ENCODE measurements at places on chromosomes 11 and 22.

DNA sequence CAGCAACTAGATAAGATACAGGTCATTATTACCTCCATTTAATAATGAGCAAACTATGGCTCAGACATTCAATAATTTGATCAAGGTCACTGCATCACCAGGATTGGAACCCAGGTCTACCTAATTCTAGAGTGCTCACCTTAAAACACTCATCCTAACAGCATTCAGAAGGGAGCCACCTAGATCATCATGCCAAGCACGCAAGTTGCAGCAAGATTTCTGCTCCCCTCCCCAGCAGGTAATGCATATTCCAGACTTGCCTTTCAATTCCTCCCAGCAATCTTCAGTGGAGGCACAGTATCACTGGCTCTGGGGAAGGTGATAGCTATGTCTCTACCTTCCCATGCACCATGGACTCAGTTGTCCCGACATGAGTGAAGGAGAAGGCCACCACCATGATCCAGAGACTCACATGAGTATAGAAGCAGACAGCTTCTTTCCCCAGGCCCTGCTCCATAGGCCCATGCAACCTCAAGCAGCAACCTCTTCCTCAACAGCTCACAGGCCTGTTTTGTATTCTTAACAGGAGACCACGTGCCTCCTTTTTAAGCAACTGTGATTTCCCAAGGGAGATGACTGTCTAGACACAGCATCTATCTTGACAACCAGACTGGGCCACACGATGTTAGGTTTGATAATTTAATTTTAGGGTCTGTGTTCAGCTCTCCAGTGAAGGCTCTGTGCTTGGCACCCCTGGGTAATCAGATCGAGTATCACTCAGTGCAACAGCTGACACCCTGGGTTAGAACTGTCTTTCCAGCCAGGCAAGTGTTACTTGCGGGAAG, 36.4 kb downstream of the RAB30 start:
- no peak for DNase-seq

- DNase-seq, result no peak
Observed at GRCh38 chr22:40324468-40325305, 21.6 kb upstream of the ADSL start.

DNA sequence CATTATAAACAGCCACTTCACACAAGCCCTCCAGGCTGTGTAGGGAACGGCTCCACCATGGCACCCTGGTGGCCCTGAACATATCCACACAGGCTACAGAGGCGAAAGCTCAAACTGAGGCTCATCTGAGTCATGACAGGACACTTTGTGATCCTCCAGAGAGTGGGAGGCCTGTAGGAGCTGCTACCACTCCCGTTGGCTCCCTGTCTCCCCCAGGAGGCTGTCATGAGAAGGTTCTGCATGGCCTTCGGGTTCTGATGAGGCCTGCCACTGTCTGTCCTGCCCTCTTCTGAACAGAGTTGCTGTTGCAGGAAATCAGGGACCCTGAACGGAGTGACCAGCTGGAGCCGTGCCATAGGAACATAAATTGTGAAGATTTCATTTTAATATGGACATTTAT, 23.8 kb upstream of the ALDH3B2 start:
- no peak for DNase-seq

DNA sequence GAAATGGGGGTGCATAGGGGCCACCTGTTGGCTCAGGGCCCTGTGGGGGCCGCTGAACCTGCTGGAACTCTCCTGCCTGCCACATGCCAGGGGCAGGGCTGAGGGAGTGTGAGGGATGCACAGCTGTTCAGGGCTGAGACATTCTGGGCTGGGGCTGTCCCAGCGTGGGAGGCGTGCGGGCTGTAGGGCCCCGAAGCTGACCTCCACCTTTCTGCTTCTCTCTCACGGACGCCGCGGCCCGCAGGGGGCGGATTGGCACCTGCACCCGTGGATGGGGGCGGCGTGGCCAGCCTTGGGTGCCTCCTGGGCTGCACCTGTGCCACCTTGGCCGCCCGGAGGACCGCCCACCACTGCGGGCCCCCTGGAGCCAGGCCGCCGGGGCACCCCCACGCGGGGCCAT, 4.1 kb downstream of the CCDC188 start:
- DNase-seq, result no peak

- DNase-seq, result no peak
Observed at GRCh38 chr11:126511475-126512115, 156.1 kb downstream of the ST3GAL4 start.

DNA sequence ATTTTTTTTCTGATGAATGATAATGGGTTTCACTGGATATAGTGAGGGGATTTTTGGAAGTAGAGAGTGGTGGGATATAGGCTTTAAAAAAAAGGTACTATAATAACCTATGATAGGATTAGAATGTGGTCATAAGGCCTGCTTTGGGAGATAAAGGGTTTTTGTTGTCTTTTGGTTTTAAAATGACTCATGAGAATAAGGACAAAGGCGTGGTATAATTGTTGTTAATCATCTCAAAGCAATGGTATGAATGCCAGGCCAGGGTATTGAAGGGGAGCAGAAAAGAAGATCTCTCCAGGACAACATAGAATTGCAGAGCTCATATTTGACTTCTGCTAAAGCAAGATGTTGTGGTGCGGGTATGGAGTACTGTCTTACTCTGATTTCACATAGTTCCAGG, 579.4 kb downstream of the JRKL start:
- DNase-seq, result no peak

GRCh38 chr11:6571434-6572008, 31.9 kb downstream of the RRP8 start:
- no peak for DNase-seq

DNA sequence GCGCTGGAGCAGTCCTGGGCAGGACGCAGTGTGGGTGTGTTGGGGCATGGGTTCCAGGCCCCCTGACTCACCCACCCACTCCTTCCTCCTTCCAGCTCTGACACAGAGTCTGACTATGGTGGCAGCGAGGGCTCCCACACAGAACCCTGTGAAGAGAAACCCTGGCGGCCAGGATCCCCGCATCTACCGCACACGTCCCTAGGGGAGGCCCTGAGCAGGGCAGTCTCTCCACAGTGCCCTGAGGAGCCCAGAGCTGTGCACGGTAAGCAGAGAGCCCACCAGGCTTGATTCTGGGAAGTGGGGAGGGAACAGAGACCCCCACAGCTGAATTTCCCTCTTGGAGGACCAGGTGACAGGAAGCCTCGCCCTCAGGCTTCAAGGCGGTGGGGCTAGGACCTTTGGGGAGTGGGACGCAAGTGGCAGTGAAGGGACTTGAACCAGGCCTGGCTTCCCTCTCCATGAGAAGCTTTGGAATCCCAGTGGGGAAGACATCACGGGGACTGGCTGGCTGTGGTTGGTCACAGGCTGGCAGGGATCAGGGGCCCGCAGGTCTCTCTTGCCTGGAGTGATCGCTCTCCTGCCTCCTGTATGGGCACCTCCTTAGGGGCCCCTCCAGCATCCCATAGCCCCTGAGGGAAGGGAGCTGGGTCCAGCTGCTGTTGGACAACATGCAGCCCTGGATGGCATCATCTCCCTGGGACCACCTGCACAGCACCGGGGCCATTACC, 96.4 kb upstream of the PARVA start:
- DNase-seq, result no peak

GRCh38 chr11:62103141-62103540, 20.7 kb upstream of the INCENP start:
- DNase-seq, result no peak

DNA sequence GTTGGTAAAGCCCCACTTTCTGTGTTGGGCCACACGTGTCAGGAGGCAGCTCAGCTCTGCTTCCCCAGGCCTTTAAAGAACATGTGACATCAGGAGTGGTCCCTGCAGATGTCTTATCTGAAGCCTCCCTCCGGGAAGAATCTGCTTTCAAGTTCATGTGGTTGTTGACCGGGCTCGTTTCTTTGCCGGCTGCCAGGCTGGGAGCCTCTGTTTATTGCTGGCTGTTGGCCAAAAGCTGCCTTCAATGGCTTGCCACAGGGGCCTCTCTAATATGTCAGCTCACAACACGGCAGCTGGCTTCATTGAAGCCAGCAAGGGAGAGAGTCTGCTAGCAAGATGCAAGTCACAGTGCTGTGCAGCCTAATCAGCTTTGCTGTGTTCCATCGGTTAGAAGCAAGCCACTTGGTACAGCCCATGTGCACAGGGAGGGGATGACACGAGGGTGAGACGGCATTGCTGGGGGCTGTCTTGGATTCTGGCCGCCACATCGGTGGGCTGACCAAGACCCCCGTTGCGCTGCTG, 14.6 kb downstream of the MRGPRF start:
- peak; percentile 27 for DNase-seq

DNA sequence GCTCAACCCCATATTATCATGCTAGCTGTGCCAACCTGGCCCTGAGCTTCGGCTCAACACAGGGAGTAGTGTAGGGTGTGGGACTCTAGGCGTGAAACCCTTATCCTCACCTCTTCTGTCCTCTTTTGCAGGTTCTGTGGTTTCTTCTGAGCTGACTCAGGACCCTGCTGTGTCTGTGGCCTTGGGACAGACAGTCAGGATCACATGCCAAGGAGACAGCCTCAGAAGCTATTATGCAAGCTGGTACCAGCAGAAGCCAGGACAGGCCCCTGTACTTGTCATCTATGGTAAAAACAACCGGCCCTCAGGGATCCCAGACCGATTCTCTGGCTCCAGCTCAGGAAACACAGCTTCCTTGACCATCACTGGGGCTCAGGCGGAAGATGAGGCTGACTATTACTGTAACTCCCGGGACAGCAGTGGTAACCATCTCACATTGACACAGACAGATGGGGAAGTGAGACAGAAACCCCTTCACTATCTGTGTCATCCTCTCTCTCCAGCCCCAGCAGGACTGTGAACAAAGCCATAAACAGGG, 76.4 kb downstream of the GGTLC2 start:
- no peak for DNase-seq

DNA sequence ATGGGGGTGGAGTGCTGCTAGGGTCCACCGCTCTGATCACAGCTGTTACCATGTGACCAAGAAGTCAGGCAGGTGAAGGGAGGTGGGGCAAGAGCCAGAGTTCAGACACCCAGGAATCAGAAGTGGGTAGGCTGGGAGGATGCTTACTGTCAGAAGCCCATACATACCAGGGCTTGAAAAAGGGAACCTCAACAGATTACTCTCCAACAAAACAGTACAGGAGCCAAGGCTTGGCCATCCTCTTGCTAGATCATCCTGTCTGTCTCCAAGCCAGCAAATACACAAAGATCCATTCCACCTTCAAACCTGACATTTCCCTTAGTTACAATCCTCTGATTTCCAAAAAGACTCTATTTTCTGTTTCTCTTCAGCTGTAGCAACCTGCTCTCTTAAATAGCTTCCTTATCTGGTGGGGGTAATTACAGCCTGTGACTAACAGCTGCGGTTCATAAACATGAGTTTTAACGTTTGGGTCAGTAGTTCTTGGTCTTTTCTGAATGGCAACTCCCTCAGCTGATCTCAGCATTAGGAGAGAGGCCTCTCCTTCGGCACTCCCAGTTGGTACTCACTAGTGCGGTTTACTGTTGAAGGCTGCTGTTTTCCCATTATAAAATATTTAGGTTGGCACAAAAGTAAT, 31.1 kb upstream of the WT1 start:
- no peak for DNase-seq

GRCh38 chr11:125902277-125902926, 604 bp downstream of the PUS3 start:
- no peak for DNase-seq

GRCh38 chr11:20839231-20839630, 169.8 kb downstream of the NELL1 start:
- DNase-seq, result no peak

- no peak for DNase-seq
Observed at GRCh38 chr11:95764267-95764898, 25.2 kb downstream of the FAM76B start.

GRCh38 chr11:16217631-16218030, 138.7 kb downstream of the SOX6 start:
- DNase-seq, result no peak

DNA sequence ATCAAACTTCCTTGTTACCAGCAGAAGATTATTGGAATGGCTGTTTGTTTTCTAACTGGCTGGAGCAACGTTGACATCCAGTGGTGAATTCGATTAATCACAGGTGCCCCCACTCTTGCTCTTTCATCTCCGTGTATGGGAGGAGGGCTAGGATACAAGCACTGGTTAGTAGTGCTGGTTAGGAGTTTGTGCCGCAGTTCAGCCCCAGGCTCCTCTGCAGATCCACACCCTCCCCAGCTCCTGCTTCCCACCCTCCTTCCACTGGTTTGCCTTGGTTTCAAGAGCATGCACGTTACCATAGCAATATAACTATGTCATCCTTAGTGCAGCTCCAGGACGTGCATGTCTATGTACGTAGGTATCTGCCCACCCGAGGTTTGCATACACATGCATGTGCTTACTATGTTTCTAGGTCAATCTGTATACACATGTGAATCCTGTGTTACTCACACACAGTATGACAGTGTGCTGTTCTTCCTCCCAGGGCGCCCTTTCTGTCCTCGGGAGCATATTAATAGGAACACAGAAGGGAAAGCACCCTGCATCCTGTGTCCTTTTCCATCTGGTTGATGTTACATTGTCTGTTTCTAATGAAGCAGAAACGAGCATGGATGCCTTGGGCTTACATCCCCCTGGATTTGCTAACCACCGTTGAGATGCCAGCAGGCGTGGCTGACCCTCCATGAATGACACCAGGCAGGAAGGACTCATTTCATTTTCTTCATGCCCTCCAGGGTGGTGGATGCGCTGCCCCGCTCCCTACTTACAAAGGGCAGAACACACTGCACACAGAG, 539.3 kb downstream of the OPCML start:
- DNase-seq, result no peak

DNA sequence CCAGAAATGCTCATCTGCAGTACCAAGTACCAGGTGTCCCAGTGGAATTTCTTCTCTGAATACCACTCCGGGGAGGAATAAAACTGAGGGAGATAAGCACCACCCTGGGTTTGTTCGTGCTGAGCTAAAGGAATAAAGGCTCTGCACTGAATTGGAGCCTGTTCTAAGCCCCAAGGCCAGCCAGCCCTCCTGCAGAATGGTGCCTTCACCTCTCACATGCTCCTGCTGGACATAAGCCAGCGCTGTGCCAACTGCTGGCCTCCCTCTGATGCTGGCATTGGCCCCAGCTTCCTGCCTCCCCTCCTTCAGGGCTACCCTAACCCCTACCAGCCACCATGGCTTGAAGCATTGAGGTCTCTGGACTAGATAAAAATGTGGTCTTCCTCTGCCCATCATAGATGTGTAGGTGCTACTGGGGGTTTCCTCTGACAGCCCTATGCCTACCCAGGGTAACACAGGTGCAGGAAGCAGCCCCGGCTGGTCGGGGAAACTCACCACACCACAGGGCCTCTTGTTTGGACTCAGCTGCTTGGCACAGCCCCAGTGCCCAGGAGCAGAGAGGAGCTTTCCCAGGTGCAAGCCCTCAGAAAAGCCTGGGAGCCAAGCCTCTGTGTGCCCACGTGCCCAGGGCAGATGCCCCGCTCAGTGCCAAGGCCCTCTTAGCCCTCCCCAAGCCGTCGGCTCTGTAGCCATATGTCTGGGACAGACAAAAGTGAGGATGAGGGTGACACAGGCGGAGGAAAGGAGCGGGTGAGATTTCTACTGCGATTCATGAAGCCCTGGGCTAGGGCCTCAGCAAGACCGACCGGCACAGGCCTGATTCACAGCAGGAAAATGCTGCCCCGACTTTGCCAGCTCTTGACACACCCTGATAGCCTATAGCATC, 34.1 kb upstream of the JAM3 start:
- DNase-seq, result no peak

GRCh38 chr11:132886335-132886734, 646.0 kb downstream of the OPCML start:
- DNase-seq, result no peak
